ENCODE measurements at places on chromosomes 6 and 20. TPM values are rescaled to one million over a fixed set of nuclear protein-coding genes. Genes with fewer than 3 reads are reported as not detected.

CRISP2 gene
- total RNA-seq, result not detected

SYS1 gene
- total RNA-seq, result 29.0 TPM

MBOAT1 gene
- total RNA-seq, result 9.3 TPM

RSPO3 gene
- 1.4 TPM for total RNA-seq

DNA sequence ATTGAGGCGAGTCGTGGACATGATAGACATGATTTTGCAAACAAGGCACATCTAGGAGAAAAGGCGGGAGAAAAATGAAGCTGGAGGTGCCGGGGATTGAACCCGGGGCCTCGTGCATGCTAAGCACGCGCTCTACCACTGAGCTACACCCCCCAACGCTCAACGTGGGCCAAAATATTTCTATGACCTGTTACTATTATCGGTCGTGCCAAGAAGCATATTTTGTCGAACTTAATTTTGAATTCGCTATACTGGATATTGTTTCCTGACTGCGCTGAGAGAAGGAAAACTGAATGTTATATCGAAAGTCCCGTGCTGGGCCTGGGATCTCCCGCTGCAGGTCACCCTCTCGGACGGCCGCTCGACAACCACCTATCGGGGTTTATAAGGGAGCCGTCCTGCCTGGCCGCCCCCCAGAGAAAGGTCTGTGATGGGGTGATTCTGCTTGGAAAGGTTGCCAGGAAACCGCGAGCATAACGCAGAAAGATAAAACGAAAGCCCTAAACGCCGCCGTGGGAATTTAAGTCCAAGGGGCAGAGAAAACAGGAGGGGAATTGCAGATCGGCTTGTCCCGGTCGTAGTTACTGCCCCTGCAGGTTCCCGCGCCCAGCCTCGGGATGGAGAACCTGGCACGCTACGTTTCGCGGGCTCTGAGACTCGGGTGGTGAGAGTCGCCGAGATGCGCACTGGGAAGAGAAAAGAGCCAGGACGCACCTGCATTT is 60.0 kb downstream of the TRIM27 start:
- DNase-seq, result peak; percentile 91
